ENCODE measurements at places on chromosomes 13 and 19.

DNA sequence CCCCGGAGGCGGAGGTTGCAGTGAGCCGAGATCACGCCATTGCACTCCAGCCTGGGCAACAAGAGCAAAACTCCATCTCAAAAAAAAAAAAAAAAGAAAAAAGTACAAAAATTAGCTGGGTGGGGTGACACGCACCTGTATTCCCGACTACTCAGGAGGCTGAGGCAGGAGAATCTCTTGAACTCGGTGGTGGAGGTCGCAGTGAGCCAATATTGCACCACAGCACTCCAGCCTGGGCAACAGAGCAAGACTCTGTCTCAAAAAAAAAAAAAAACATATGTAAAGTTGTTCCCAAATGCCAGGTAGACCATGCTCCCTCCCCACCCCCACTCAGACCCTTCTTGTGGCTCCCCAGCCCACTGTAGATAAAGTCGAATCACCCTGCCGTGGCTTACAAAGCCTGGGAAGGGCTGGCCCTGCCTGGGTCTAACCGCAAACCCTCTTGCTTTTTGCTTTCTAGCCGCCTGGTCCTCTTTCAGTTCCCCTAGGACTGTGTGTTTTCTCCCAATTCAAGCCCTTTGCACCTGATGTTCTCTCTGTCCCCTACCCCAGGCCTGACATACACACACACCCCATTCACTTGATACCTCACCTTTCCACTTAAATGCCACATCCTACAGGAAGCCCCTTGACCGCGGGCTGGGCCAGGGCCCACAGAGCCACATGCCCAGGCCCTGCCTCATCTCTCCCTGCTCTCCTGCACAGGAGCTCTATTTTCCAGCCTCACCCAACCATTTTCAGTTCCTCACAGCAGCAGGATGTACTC lies 34.4 kb downstream of the MAP4K1 start:
- no peak for DNase-seq

- DNase-seq, result no peak
Observed at GRCh38 chr13:73107481-73107880, 48.7 kb downstream of the KLF5 start.

DNA sequence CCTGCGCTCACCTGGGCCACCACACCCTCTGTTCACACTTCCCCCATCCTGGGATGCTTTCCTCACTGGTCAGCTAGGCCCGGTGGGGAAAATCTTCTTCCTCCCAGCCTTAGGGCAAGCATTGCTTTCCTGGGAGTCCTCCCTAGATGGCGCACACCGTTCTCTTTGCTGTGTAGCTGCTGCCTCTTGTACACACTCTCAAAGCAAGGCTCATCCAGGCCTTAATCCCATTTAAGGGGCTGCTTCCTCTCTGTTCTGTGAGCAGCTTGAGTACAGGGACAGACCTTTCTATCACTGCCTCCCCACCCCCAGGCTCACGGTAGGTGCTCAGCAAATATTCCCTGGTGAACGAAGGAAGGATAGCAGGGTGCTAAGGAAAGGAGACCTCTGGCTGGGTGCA lies 11.1 kb downstream of the SLC7A10 start:
- DNase-seq, result no peak

GRCh38 chr13:41934994-41935393 lies 25.9 kb downstream of the VWA8 start:
- DNase-seq, result no peak

GRCh38 chr19:12912571-12912970 lies 6.5 kb downstream of the SYCE2 start:
- no peak for DNase-seq

DNA sequence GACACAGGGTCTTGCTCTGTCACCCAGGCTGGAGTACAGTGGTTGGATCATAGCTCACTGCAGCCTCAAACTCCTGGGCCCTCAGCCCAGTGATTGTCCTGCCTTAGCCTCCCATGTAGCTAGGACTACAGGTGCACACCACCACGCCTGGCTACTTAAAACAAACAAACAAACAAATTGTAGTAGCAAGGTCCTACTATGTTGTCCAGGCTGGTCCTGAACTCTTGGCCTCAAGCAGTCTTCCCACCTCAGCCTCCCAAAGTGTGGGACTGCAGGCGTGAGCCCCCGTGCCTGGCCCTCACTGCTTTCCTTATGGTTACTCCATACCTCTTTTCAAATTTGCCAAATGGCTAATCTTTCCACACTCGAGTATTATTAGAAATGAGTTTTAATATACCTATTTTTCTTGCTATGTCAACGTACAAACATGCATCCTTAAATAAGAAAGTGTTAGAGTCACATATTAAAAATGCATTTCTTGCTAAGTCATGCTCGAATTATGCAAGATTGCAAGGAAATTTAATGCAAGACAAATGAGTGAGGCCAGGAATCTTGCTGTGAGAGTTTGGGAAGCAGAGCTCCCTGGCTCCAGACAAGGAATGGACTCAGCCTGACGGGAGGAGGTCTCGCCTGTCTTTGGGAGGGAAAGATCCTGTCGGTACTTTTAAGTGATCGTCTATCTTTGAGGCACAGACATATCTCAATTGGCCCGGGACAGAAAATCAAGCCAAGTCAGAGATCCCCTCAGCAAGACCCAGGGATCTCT lies 39.4 kb downstream of the RFX2 start:
- no peak for DNase-seq

- DNase-seq, result no peak
Observed at GRCh38 chr13:36715841-36716240, 42.0 kb downstream of the SERTM1 start.

GRCh38 chr13:82330499-82330898 lies 1551.8 kb downstream of the SLITRK1 start:
- no peak for DNase-seq

DNA sequence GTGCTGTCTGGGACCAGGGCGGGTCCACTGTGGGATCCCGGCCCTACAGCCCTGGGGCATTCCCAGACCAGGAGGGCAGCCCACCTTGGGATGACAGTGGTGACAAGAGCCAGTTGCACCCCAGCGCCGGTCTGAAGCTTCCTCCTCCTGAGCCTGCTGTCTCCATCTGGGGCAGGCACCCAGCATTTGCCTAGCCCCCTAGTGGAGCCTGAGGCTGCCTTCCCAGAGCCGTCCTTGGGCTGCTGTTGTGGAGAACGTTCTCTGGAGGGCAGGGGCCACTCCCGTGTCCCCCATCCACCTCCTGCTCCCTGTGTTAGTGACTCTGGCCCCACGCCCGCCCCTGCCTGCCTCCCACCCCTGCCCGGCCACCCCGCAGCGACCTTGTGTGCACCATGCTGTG lies 148.5 kb downstream of the KDM4B start:
- DNase-seq, result no peak

GRCh38 chr13:37950016-37950415 lies 80.4 kb upstream of the TRPC4 start:
- no peak for DNase-seq

DNA sequence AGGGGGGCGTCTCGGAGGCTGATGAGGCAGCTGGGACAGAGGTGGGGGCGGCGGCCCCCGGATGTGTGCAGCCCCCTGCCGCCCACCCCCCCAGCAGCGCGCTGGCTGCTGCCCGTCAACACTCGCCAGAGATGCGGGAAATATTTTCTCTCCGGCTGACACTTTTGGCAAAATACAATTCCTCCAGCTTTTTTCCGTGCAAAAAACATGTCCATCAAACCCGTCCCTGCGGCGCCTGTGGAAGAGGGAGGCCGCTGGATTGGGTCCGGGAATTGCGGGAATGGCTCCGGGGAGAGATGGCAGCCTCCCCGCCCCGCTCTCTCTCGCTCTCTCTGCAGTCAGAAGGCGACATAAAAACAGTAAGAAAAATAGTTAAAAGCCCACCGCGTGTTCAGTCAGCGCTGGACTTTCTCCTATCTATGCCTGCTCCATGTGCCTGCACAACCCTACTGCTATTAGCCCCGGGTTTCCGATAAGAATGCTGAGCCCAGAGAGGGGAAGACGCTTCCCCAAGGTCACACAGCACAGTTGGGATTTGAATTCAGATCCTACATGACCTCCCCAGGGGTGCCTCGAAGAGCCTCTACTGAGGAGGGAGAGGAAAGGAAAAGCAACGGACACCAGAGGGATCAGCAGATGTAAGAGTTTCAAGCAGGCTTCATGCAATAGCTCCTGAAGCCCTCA lies 23.2 kb downstream of the ZNRF4 start:
- DNase-seq, result no peak

GRCh38 chr19:11261971-11262839 lies at the start of gene DOCK6:
Gene DOCK6, minus strand, starts transcription at chr19:11262524. Its CDS starts 84 bp downstream, at chr19:11262440.
- no peak for DNase-seq

- DNase-seq, result peak; percentile 72
Observed at GRCh38 chr19:43555185-43555770, 20.0 kb downstream of the XRCC1 start.

GRCh38 chr13:19685437-19685836 lies 52.0 kb downstream of the MPHOSPH8 start:
- DNase-seq, result no peak

GRCh38 chr19:45428384-45429231 lies 4.9 kb upstream of the ERCC1 start:
- DNase-seq, result no peak

- no peak for DNase-seq
Observed at GRCh38 chr13:98504371-98504963, 72.4 kb downstream of the STK24 start.

- no peak for DNase-seq
Observed at GRCh38 chr19:15439078-15439799, 10.5 kb downstream of the WIZ start.

DNA sequence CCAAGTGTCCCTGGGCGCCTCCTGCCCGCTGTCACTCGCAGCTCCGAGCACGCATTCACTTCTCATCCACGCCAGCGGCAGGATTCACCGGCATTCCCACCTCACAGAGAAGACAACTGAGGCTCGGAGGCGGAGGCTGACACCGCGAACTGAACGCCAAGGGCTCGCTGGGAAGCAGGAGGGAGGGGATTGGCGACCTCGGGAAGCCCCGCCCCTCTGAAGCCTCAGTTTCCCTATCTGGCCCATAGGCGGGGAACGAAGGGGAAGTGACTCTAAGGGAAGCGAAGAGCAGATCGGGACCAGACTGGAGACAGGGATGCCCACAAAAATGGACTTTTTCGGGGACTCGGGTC lies 256 bp downstream of the MICOS13 start:
- DNase-seq, result no peak

DNA sequence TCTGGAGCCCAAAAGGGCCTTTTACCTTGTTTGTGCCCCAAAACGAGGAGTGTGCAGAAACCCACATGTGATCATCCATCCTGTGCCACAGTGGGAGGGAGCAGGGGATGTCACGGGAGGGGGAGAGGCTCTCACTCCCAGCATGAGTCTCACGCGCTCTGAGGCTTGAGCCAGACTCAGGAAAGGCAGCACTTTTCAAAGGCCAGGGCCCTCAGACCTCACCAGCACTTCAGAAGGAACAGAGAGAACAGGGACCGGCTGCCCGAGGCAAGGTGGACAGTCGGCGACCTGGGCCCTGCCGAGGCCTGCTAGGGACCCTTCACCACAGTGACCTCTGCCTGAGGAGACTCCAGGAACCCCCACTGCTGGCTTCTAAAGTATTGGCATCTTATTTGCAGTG lies 71.7 kb upstream of the WASF3 start:
- DNase-seq, result no peak

DNA sequence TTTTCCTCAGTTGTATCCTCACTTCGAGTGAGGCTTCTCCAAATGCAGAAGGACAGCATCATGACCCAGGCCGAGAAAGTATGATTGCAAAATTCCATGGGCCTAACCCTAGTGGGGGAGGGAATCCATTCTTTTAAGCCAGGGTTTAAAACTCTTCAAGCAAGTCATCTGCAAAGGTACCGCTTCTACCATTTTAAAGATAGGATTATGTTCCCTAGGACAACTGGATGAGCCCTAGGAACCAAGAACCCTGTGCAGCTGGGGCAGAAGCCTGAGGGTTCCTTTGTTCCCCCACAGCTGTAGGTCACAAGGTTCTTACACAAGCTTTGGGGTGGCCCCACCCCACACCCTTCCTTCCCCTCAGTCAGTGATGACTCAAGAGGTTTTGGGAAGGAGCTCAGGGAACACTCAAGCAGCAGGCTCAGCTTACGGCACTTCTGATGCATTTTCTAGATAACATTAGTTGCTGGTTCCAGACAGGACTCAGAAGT lies 13.5 kb downstream of the ARL11 start:
- no peak for DNase-seq

GRCh38 chr19:28939236-28939635 lies 273.7 kb downstream of the UQCRFS1 start:
- DNase-seq, result no peak

DNA sequence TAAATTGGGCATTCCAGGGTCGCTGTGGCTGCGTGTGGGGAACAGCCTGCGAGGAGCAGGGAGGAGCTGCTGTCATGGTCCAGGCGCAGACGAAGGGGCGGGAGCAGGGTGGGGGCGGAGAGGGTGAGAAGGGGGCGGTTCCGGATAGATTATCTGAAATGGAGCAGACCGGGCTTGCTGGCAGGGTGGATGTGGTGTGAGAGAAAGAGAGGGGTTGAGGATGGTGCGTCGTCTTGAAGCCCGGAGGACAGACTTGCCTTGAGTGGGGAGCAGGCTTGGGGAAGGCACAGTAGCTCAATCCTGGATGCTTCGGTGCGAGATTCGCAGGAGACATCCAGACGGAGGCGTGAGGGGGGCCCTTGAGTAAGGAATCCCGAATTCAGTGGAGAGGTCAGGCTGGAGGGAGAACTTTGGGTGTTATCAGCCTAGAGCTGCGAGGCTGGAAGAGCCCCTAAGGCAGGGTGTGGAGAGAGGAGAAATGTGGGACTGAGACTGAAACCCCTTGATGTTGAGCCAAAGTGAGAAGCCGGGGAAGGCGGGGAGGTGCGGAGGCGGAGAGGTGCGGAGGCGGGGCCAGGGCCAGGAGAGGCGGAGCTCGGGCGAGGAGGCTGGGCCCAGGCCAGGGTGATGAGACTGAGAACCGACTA lies 40.6 kb downstream of the DPF1 start:
- no peak for DNase-seq

GRCh38 chr13:113109151-113110047 lies 3.8 kb downstream of the F7 start:
- DNase-seq, result no peak

DNA sequence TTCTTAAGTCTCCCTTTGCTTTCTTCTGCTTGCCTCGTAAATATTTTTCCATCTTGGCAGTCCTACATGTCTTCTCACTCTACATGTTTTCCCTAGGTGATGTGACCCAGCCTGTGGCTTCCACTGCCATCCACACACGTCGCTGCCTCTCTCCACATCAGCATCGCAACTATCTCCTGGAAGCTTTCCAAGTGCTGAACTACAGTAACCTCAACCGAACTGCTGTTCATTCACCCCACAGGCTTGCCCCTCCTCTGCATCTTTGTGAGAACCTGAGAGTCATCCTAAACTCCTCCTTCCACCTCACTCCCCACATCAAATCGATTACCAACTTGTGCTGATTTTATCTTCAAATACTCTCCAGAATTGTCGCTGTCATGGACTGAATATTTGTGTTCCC lies 41.2 kb upstream of the USPL1 start:
- DNase-seq, result no peak

GRCh38 chr13:99150575-99151361 lies 49.9 kb upstream of the UBAC2 start:
- no peak for DNase-seq

- no peak for DNase-seq
Observed at GRCh38 chr13:99066219-99066618, 88.4 kb upstream of the DOCK9 start.

GRCh38 chr19:40465025-40465556 lies 454 bp downstream of the BLVRB start:
- DNase-seq, result peak; percentile 20

- DNase-seq, result no peak
Observed at GRCh38 chr19:21143854-21144253, 2.0 kb downstream of the ZNF431 start.
